ENCODE measurements at places on chromosomes 16 and 17.

DNA sequence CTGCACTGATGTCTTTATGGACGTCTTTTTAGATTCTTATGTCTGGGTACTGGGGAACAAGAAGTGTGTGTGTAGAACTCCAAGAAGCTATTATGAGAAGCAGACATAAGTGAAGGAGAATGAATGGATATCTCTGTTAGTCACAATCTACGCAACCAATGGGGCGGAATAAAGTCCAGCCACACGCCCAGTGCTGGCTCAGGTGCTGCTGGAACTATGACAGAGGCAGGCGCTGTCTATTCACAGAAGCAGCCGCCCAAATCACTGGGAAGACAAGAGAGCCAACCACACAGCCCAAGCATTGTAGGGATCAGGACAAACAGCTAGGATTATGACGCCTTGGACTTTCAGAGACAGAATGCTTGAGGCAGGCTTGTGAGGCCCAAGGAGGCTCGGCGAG is 43.9 kb upstream of the ICAM2 start:
- no peak for DNase-seq

DNA sequence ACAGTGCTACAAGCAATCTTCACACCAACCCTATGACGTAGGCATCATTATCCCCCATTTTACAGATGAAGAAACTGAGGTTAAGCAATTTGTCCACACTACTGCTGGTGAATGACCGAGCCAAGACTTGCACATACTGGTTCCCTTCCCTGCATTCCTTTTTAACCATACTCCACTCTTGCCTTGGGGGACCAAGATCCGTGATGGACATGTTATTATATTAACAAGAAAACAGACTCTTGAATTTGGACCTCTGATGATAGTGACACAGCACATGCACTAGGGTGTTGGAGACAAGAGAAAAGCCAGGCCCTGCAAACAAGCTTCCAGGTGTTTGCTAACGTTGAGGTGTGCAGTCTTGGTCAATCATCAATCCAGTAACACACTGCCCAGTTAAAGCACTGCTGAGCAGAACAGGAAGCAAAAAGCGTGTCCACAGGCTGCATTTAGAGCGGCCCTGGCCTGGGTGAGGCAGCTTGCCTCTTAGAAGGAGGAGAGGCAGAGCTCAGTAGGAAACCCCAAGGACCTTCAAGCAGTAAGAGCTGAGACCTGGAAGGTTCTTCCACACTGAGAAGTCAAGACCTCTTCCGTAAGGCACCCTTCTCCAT is 36.7 kb downstream of the HNF1B start:
- DNase-seq: no peak

DNA sequence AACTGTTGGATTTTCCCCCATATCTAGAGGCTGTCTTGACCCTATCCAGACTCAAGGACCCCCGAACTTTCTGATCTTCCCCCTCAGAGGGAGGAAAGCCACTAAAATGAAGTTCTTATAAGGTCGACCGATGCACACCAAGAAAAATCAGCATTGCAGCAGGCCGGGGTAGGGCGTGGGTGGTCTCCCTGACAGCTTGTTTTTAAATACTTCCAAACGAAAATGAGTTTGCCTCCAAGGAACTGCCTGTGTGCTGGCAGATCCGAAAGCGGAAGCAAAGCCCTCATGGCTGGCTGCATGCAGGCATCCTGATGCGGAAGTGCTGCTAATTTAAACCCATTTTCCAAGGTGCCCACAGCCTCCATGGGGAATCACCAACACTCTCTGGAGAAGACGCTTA is 374.3 kb upstream of the XYLT1 start:
- no peak for DNase-seq

- DNase-seq: no peak
Observed at GRCh38 chr16:76705892-76706291, 428.7 kb downstream of the CNTNAP4 start.

- no peak for DNase-seq
Observed at GRCh38 chr17:39744075-39744835, 6.5 kb downstream of the GRB7 start.

Measured in SW 1271 (cell line).